ENCODE measurements at places on chromosomes 7 and 10.

DNA sequence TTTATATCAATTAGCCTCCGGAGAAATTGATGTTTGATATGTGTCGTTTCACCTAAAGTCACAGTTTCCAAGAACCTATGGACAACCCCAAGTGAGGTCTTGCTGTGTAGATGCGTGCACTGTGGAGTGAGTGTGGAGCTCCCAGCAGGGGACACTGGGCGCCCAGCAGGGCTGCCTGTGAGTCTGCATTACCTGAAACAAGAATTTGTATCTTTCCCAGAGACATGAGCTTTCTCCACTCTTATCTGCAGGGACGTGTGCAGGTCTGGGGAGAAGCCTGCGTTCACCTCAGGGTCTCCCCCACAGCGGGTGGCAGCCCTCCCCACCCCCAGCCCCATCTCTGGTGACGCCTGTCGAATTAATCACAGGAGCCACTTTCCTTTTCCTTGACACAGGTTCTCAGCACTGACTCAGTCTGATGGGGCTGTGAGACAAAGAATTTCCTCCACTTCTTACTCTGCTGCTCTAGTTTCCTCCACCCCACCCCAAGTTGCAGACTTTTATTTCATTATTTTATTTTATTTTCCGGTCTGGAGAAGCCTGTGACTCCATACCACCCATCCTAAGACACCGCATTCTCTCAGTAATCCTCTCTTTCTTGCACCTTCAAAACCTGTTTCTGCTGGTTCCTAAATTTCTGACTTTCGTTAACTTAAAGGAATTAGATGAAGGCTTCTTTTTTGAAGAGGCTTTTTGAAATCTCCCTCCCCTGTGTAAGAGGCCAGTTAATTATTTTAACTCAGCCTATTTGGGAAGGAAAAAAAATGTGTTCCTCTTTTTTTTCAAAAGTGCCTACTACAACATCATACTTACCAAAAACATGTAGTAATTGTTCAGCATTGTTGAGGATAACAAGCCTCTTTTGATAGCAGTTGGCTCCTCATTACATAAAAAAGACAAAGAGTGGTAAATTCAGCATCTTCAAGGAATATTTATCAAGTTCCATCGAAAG, 17.0 kb upstream of the INSIG1 start:
- DNase-seq: no peak

- DNase-seq: no peak
These were observed 52.9 kb downstream of the HK1 start for GRCh38 chr10:69331161-69331560.

GRCh38 chr10:113305871-113306270, 247.0 kb upstream of the HABP2 start:
- no peak for DNase-seq

DNA sequence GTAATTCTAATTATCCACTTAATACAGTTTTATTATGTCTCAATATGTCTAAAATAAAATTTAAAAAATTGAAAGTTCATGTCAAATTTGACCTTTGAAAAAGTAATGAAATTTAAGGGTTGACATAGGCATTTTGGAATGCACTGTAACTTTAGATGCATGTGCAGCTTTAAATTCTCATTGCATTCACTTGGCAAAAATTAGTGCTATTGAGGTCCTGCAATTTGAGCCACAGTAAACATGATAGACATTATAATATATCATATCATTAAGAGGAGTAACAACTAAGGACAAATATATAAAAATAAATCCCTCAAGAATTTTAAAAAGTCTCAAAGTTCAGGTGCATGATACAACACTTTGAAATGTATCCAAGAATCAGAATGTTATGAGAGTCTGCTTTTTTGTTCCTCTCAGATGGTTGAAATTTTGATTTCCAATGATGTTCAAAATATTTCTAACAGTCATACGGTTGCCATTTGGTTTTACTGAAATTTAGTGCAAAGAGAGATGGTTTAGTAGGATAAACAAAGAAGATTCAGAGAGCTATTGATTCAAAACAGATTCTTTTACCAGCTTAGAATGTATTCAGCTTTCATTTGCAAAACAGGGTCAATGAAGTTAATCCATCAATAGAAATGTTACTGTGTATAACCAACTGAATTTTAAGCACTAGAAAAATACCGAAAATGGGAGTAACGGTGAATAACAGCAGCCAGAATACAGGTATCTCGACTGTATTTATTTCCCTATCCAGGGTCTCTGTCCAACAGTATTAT, 71.8 kb downstream of the SEMA3A start:
- no peak for DNase-seq

GRCh38 chr7:71706597-71706975, 574.6 kb downstream of the GALNT17 start:
- DNase-seq: no peak

DNA sequence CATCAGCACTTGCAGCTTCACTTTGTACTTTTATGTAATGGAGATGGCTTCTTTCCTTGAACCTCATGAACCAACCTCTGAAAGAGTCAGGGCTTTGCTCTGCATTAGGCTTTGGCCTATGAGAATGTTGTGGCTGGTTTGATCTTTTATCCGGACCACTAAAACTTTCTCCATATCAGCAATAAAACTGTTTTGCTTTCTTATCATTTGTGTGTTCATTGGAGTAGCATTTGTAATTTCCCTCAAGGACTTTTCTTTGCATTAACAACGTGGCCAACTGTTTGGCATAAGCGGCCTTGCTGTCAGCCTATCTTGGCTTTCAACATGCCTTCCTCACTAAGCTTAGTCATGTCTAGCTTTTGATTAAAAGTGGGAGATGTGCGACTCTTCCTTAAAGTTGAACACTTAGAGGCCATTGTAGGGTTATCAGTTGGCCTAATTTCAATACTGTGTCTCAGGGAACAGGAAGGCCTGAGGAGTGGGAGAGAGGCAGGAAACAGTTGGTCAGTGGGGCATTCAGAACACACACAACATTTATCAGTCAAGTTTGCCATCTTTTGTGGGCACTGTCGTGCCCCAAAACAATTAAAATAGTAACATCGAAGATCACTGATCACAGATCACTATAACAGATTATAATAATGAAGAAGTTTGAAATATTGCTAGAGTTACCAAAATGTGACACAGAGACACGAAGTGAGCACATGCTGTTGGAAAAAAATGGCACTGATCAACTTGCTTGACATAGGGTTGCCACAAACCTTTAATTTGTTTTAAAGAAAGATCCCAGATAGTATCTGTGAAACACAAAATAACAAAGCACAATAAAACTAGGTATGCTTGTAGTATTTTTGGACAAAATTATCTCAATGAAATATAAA, 64.7 kb downstream of the NRF1 start:
- no peak for DNase-seq

GRCh38 chr10:129605986-129606518, 139.0 kb downstream of the MGMT start:
- DNase-seq: peak; percentile 19

GRCh38 chr7:18471476-18472160, 23.9 kb upstream of the HDAC9 start:
- DNase-seq: no peak

DNA sequence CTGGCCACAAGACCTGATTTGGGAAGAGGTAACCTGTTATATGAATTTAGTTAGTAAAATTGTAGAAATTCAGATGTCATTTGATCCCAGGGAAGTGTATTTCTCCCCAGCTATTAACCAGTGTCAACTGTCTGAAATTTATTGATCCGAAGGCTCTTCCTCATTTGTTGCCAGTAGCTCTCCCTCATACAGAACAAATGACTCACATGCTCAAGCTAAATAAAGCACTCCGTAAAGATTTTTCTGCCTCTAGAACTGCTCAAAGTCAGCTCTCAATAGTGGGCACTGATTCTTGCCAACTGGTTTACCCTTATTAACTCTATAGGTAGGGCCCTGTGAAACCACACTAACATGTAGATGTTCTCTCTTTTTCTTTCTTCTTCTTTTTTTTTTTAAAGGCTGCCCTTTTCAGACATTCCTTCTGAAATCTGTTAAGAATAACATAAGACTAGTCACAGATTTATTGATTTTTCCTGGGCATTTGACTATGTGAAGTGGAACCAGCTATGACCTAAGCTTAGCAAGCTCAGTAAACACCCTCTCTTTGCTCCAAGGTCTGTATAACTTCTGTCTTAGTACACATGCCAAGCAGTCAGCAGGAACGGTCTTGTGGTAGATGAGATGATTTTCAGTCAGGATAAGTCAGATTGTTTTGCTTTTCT, 21.8 kb downstream of the RPA3 start:
- peak; percentile 62 for DNase-seq

DNA sequence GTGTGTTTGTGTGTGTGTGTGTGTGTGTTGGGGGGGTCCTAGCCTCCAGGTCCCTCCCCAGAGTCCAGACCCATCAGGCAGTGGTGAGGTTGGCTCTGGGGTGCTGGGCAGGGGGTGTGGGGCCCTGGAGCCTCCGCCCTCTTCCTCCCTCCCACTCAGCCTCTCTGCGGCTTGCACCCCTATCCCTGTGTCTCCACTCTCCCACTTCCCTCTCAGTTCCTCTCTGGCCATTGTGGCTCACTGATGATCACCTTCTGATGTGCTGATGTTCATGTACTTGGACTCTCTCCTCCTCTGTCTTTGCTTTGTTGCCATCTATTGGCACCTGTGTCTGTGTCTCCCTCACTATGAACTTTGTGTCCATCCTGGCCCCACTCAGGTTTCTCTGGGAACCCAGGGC, 298.7 kb downstream of the ZEB1 start:
- no peak for DNase-seq

- DNase-seq: peak; percentile 61
These were observed 26.1 kb downstream of the PRSS58 start for GRCh38 chr7:142231716-142232115.

DNA sequence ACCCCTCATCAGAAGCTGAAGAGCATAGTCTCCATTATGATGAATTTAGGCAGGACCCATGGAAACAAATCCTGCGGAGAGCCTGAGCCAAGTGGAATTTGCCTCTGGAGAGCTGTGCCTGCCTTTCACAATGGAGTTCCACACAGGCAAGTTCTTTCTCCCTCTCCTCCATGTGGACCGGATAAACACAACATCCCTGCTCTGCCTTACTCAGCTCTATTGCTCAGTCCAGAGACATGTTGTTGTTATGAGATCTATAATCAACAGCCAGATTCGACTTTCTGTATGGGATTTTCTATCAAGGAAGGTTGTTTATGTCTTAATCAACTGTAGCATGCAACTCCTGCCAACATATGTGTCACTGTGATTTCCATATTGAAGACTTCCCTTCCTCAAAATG, 59.5 kb upstream of the ELMO1 start:
- peak; percentile 45 for DNase-seq

Data from H4 (cell line).